ENCODE measurements at places on chromosomes 6 and 20.

- DNase-seq: no peak
Measured at GRCh38 chr6:45665859-45666258, 288.1 kb upstream of the SUPT3H start.

- DNase-seq: no peak
Measured at GRCh38 chr6:42278131-42278853, 60.6 kb upstream of the MRPS10 start.

DNA sequence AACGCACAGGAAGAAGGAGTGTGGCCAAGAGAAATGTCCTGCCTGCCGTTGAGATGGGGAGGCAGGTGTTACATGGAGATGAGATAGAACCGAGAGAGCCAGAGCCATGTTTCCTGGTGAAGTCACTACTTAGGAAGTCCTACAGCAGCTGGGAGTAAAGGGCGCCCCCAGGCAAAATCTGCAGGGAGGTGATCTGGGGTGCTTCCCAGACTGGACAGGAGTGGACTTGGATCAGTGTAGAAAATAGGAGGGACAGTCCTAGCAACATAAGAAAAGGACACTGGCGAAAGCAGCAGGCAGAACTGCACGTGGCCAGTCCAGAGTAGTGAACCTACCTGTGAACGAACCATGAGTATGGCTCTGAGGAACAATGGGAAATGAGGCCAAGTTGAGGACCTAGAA lies 85.3 kb downstream of the CD164 start:
- DNase-seq: no peak

- no peak for DNase-seq
Measured at GRCh38 chr6:39790772-39791171, 1.4 kb upstream of the DAAM2 start.

DNA sequence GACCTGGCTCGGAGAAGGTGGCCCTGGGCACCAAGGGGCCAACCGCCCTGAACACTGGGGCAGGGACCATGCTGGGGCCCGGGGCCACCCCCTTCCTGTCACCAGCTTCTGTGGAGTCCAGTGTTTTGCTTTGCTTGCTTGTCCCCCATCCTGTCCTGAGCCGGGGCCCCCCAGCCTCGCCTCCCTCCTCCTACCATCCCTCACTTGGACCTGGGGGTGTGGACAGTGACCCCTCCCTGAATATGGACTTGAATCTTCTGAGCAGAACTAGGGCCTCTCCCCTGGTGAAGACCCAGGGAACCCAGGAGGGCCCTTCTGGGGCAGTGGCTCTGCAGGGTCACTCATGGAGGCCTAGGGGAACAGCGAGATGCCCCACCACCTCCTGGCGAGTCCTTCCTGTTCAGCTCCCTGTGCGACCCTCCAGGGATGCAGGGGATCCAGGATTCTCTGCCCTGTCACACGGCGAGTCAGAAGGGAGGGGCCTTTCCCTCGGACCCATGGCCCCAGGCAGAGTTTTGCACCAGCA lies 41.6 kb downstream of the VSTM2L start:
- no peak for DNase-seq

DNA sequence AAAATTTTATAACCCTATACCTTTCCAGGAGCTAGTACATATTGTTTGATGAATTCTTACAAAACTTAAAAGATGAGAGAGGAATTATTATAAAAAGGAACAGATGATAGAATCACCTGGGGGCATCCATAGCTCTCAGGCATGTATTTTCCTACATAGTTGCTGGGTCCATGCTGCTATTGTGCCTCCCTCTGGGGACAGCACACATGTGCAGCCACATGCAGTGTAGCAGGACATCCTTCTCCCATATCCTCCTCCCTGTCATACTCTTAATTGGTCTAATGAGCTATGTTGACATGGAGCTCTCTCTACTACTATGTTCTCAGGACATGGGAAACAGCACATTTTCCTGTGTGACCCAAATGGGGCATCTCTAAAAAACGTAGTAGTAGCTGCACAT lies 898.2 kb upstream of the MAP3K7 start:
- no peak for DNase-seq

GRCh38 chr20:12371990-12372389 lies 454.3 kb downstream of the BTBD3 start:
- DNase-seq: no peak

DNA sequence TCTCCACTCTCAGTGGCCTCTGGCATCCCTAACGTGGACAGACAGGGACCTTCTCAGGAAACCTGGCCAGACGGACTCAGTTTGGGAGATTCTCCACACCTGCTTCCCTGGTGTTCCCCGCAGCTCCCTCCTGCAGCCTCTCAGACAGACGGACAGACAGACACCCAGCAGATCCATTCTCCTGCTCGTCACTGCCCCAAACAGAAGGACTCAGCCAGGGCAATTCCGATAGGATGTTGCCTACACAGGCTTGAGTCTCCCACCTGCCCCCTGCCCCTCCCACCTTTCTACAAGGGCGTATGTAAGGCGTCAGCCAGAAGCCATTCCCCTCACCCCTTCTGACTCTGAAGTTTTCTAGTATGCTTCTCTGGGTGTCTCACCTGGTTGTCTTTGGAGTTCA lies 428 bp downstream of the CCM2L start:
- DNase-seq: no peak

GRCh38 chr6:47268572-47269187 lies 41.0 kb downstream of the TNFRSF21 start:
- DNase-seq: no peak

All from hippocampal formation (tissue), 2 donors.